ENCODE measurements at places on chromosomes 2 and 18. TPM values are rescaled to one million over a fixed set of nuclear protein-coding genes. Genes with fewer than 3 reads are reported as not detected.

DNA sequence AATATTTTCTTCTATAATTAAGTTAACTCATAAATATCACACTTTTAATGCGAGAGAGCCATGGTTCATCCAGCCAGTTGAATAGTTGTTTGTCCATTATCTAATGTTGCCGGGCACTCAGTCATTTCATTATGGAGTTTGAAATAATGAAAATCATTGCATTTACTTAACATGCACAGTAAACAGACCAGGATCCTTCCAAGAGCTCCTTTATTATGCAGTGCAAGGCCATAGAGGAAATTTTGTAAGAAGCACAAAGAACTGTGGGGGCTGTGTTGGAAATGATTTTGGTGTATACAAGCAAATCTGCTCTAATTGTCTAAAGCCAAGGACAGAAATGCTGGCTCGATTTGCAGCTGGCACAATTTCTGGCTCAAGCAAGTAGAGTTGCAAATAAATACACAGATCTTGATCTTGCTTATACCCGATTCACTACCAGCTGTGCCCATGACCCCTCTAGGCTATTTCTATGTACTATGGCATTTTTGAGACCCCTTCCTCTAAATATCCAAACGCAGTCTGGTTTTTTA, 400.3 kb upstream of the HNRNPA3 start:
- peak; percentile 33 for DNase-seq

DNA sequence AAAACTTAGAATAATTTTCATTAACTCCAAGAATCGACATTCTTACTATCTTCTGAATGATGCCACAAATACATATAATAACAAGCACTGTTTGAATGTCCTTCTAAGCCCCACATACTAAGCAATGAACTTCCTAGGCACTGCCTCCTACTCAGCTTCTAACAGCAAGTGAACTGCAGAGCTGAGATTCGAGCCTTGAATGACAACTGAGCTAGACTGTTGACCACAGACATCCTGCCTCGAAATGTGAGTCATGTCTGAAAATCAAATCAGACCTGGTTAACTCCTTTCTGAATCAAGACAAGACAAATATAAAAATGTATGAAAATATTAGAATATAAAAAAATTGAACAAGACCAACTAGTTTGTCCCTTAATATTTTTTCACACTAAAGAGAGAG, 108.1 kb downstream of the MYT1L start:
- no peak for DNase-seq

DNA sequence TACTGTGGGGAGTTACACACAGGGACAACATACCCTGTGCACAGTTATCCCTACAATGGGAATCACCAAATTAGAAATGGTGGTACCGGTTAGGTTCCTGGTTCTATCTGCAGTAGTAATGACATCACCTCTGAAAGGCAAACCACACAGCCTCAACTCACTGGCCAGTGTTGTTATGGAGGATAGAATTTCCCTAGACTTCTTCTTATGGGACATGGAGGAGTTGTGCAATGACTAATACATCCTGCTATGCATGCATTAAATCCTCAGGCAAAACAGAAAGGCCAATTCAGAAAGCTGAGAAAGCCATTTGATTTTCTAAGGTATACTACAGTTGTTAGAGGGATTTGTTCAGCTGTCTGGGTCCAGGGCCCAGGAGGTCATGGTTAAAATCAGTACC, 439.3 kb downstream of the TMX3 start:
- no peak for DNase-seq

DNA sequence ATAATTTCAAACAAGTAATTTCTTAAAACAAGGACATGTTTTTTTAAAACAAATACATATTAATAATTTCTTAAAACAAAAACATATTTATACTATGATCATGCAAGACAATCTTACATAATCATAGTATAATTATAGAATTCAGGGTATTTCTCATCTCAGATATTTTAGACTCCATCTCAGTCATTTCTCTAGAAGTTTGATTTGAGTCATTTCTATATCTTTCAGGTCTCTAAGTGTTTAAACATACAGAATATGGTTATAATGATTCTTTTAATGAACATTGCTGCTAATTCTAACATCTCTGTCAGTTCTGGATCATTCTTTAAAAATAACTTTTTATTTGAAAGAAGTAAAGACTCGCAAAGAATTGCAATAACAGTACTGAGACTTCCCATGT, 154.2 kb upstream of the KYNU start:
- no peak for DNase-seq

GRCh38 chr2:88187038-88187676, 17.0 kb downstream of the THNSL2 start:
- DNase-seq: peak; percentile 63

DNA sequence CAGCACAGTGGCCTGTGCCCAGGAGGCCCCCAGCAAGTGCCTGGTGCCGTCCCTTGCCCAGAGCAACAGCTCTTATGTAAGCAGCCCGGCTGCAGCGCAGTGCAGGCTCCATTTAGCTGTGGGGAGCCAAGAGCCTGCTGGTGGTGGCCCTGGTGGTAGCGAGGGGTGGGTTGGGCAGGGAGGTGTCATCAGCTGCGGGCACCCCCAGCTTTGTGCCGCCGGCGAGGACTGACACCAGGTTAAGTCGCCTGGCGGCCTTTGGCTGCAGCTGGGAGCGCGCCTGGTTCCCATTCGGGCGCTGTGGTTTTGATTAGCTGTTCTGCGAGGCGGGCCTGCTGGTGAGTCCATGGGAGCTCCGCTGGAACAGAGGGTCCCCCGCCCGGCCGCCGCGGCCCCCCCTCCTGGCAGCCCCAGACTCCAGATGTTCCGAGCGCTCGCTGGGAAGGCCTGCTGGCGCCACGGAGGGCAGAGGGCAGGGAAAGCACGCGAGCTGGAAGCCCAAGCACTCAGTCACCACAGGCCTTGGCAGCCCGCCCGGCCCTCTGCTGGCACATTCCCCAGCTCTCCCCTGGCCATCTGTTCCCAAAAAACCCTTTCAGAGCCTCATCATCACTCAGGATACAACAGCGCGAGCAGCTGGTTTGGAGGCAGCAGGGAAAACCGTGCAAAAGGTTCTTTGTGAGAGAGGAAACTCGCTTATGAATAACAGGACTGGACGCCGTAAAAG, 18.4 kb downstream of the ATOH8 start:
- DNase-seq: peak; percentile 99

- DNase-seq: no peak
These were observed 98.1 kb upstream of the SCG2 start for GRCh38 chr2:223700221-223700620.

DNA sequence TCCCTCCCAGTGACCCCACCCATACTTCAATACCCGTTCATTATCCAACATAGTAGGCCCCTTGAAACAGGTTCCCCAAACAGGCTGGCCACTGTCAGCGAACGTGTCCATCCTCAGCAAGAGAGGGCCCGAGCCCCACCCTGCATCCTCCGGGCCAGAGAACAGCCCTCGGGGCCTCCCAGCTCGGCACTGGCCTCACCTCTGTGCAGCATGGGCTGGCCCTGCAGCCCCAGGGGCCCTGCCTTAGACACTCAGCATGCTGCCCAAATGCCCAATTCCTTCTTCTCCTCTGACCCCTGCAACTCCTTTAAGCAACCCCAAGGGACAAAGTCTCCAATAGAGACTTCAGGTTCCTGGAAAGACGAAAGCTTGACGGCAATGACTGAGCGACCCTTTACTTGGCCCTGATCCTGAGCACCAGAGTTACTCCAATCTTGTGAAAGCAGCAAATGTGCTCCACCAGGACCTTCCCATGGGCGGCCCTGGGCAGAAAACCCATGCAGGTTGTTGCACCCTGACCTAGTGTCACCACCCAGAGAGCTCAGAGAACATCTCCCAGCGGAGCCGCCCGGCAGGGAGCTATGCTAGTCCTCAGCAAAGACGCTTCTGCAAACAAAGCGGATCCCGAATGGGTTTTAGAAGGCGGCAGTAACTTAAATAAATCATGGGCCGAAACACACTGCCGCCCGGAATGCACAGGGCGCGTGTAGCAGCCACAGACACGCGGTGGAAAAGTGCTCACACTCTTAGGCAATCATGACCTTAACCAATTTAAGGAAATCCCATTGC, 782 bp downstream of the COL6A3 start:
- no peak for DNase-seq

DNA sequence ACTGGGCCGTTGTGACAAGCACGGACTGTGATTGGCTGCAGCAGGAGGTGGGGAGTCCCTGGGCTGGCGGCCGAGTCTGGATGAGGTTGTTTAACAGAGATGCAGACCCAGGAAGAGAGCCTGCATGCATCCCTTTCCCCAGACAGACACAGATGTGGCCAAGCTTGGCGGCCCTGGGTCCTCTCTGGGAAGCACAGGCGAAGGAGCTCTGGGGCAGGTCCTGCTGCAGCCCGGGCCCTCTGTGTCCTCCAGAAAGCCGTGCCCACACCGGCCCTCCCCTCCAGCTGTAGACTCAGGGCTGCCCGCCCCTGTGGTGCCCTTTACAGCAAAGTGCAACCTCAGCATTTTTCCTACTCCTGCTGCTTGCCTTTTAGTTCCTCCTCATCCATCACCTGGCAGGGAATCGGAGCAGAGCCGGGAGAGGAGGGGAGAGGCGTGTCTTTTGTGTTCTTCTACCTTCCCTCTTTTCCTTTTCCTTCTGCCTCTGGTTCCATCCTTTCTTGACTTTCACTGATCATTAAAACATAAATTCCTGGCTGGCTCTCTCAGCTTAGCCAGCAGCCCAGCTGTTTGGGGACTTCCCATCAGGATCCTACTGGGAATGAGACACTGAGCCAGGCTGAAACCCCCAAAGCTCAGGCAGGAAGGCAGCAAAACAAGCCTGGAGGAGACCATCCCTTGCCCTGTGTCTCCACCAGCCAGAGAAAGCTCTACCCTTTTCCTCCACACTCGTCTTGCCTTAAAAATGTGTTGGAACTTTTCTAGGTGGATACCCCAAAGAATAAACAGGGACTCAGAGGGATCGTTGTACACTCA, 75.0 kb downstream of the CTIF start:
- DNase-seq: no peak

- no peak for DNase-seq
These were observed 281.7 kb upstream of the CCDC68 start for GRCh38 chr18:55240978-55241377.

DNA sequence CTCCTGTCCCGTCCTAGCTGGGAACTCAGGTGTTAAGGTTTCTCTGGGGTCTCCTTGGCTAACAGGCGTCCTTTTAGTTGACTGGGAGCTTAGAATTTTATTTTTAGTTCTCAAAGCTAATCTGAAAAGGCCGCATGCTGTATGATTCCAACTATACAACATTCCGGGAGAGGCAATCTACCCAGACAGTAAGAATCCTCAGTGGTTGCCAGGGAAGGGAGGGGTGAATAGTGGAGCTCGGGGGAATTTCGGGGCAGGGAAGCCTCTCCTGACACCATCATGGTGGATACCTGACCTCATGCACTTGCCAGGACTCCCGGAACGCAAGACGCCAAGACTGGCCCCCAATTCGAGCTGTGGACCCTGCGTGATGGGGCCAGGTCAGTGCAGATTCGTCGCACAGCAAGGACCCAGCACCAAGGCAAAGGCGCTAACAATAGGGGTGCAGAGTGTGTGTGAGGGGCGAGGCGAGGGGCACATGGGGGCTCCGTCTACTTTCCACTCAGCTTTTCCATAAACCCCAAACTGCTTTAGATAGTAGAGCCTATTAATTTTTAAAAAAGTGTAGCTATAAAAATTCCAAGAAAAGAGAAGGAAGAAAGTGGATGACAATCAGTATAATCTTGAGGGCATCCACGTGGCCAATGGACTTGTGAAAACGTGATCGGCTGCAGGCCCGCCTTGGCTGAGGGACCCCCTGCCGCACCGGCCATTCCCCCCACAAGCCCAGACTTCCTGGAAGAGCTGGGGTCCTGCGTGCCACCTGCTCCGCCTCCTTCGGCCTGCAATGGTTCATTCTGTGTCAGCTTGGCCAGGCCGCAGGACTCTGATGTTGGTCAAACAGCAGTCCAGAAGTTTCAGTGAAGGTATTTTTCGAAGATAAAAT, 17.3 kb downstream of the PDCD1 start:
- DNase-seq: no peak

- no peak for DNase-seq
These were observed 137.6 kb upstream of the TTC39C start for GRCh38 chr18:23876921-23877320.

DNA sequence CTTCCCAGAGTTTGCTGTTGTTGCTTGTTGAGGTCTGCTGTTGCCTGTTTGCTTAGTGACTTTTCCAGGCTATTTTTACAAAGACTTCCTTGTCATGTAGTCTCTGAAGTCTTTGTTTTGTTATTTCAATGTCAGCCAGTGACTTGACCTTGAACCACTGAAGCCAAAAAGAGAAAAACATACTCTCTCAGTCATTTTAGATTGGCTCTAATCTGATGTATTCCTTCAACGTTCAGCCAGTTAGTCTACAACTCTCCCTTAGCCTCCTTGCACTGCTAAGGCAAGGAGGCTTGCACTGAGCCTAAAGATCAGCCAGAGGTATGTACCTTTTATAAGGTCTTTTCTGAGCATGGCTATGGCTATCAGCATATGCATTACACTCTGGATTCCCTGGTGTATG, 27.9 kb downstream of the KIAA1328 start:
- DNase-seq: no peak

DNA sequence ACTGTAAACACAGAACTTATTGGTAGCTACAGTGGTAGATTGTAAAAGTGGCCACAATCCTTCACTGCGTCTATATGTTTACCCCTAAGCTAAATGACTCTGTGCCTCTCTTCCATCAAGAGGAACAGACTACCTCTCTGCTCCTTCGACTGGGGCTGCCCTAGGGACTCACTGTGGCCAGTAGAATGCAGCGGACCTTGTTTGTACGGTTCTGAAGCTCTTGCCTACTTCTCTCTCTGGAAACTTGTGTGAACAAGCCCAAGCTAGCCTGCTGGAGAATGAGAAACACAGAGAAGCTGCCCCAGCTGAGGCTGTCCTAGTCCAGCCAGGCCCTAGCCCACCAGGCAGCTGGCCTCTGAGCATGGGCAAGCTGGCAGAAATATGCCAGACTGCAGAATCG, 140.8 kb upstream of the SLC1A4 start:
- no peak for DNase-seq

DNA sequence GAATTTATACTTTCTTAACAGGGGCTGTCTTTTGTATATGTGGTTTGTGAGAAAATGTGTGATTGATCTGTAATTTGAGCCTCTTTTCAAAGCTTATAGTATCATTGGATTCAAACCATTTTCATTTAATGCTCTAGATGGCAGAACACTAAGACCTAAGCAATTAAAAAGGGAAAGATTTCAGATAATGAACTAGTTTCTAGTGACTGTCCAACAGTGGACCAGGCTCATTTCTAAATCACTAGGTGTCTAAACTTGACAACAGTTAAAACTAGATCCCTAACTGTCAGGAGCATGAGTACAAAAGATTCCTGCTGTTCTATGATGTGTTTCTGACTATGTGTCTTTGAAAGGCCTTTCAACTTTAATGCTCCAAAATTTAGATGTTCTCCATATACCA, 54.6 kb downstream of the ANKRD44 start:
- no peak for DNase-seq

ASXL3 gene
- 0.07 TPM for polyA plus RNA-seq

CD8A gene
- polyA plus RNA-seq: 2.2 TPM

SGPP2 gene
- polyA plus RNA-seq: 0.61 TPM

CCDC141 gene
- polyA plus RNA-seq: 0.48 TPM

DNAJC5G gene
- not detected for polyA plus RNA-seq

HRH4 gene
- polyA plus RNA-seq: 0.03 TPM

PSMA8 gene
- polyA plus RNA-seq: 0.24 TPM

PLCD4 gene
- polyA plus RNA-seq: 5.5 TPM

Measured in adrenal gland (tissue), 19 donors.